ENCODE measurements at places on chromosomes 3 and 15.
A peak's percentile ranks its signal among the peaks of the same experiment; 100 is the strongest.

GRCh38 chr3:147672436-147672835 is 263.3 kb downstream of the ZIC1 start:
- DNase-seq: no peak
- H3K4me3 ChIP-seq: no peak overlapping the region

DNA sequence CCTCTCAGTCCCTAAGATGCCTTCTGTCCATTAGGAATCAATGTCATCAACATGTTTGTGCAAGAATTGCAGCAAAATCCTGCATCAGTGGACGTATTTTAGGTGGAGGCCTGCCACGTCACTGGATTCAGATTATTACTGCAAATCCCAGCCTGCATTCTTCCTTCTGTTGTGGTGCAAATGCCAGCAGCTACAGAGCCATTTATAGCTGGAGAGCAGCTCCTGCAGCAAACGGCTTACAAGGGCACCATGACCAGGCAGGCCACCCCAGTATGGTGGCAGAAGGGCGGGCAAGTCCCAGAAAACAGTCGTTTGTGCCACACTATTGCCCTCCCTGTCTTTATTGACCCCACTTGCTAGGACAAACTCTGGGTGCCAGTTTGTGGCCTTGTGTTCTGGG is 74.7 kb downstream of the SNRK start:
- DNase-seq: no peak
- H3K4me3 ChIP-seq: no peak overlapping the region
- H3K4me1 ChIP-seq: peaks cover 10% of the 10 kb centered on the region
- H3K27ac ChIP-seq: no peak overlapping the region
- no peaks in the 10 kb centered on the region for H3K36me3 ChIP-seq

DNA sequence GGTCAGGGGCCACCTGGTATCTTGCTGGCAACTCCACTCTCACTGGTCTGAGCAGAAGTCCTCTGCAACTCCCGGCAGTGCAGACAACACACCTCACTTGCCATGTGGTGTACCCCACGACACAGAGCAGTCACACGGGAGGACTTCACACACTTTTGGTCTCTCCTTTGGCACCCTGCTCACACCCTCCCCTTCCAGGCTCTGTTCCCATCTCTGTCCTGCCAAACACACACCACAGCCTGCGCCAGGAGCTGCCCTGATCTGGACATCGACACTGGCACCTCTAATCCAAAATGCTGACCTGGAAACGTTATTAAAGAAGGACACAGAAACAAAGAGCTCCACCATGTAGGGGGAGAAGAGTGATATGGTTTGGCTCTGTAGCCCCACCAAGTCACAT is 57.2 kb downstream of the SLC41A3 start:
- no peak for DNase-seq
- peaks cover 38% of the 10 kb centered on the region for H3K36me3 ChIP-seq
- no peaks in the 10 kb centered on the region for H3K4me1 ChIP-seq
- no peak overlapping the region for H3K27ac ChIP-seq
- no peak overlapping the region for H3K4me3 ChIP-seq

DNA sequence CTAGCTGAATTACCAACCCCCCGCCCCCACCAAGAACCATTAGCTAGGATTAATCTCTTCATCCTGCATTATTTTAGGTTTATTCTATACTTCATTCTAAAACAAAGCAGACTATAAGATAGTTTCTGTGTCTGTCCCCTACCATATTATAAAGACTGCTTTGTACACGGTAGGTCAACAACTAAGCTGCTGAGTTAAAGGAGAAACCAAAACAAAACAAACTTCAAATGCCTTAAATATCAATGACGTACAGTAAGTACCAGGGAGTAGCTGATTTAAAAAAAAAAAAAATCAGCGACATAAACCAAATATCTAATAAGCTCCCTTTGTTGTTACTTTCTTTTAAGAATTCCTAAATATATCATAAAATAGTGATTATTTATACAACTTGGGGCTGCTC is 7.8 kb upstream of the VGLL4 start:
- DNase-seq: no peak
- H3K27ac ChIP-seq: no peak overlapping the region

DNA sequence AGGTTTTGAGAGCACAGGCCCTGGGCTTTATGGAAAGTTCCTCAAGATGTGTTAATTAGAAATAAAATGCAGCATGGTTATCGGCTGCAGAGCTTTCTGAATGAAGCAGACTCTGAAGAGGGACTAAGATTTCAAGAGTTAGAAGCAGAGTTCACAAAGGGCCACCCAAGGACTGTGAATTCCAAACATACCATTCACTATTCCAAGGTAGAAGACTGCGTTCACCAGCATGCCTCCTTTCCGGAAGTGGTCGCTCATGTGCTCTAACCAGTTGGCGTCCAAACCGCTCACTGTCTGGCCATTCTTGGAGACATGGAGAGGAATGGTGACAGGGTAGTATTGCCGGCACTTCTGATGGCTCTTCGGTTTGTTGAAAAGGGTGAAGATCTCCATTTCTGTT is 104.9 kb downstream of the OXNAD1 start:
- peak overlapping the region; percentile 85 for H3K27ac ChIP-seq
- no peaks in the 10 kb centered on the region for H3K36me3 ChIP-seq
- no peaks in the 10 kb centered on the region for H3K27me3 ChIP-seq
- no peak for DNase-seq

DNA sequence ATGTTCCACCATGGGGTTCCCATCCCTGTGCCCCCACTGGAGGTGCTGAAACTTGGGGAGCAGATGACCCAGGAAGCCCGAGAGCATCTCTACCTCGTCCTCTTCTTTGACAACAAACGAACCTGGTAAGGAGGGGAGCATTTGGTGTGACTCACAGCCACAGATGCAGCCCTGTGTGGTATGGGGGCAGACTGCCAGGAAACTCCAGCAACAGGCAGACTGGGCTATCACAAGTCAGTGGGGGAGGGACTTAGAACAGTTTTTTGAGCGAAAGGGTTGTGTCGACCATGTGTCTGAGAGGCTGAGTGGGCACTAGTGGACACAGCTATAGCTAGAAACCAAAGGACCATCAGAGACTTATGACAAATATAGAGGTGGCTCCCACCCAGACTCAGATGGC is 3.4 kb upstream of the OGG1 start:
- no peak overlapping the region for H3K27ac ChIP-seq
- DNase-seq: no peak
- no peaks in the 10 kb centered on the region for H3K27me3 ChIP-seq
- H3K4me1 ChIP-seq: peaks cover 17% of the 10 kb centered on the region
- no peak overlapping the region for H3K4me3 ChIP-seq

DNA sequence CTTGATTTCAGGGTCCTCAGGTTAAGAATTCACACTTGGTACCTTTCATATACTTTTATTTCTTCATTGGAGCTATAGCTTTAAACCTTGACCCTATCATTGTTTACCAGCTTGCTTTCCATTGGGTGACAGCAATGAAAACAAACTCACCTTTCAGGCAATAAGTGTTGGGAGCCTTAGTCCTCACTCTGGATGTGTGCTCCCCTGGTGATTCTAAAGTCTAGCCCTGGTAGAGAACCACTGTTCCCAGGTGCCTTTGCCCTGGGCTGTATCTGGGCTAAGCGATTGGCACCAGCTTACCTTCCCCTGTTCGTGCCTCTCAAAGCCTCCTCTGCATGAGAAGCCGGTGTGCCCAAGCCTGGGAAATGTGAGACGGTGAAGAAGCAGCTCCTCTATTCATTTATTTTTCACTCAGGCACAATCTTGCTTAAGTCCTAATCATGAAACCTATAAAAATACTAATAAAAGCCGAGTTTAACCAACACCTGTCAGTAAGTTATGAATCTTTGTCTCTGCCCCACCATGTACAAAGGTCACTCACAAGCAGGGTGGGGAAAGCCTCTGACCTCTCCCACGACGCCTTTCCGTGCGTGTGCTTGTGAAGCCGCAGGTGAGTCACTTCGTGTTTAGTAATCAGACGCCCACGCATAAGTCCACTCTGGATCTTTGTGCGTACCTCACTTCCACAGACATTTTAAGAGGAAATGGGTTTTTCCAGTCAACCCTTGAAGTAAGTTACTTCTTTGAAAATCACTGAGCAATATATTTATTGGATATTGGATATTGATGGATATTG is 12.8 kb upstream of the ARRDC4 start:
- no peak overlapping the region for H3K27ac ChIP-seq
- H3K4me1 ChIP-seq: no peaks in the 10 kb centered on the region
- H3K4me3 ChIP-seq: no peak overlapping the region
- no peaks in the 10 kb centered on the region for H3K36me3 ChIP-seq
- H3K27me3 ChIP-seq: peaks cover 2% of the 10 kb centered on the region

DNA sequence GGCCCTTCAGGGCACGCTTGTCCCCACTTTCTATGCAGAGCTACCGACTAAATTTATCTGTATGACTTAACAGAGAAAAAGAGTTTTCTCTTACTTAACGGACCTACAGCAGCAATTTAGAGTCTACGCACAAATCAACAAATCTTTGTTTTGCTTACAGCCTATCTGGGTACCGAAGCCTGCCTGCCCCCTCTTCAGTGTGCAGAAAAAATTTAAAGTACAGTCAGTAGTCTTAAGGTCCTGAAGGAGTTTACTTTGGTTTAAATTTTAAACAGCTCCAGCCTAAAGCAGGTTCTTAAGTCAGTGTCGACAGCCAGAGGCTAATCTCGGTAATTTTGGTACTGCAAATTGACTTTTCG is 570 bp downstream of the SACM1L start:
- H3K36me3 ChIP-seq: no peaks in the 10 kb centered on the region
- peak overlapping the region; percentile 95 for H3K27ac ChIP-seq
- H3K27me3 ChIP-seq: no peaks in the 10 kb centered on the region
- H3K4me3 ChIP-seq: peak overlapping the region; percentile 95
- peaks cover 47% of the 10 kb centered on the region for H3K4me1 ChIP-seq

DNA sequence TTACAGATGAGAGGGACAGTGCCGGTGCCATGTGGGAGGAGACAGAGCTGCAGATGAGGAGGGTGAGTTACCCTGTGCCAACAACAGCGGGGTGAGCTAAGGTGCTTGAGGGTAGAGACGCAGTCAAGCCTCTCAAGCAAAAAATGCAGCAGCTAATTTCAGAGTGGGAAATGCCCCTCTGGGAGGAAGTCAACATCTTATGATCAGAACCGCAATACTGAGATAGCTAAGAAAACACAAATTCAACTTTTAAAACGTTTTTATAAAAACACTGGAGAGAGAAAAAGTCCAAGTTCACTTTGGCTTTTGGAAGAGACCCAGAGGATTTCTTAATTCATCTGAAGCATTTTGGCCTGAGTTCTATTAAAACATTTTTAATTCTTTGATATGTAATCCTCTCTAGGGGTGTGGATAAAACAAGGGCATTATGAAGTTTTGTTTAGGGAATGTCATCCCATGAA is 319.2 kb downstream of the SLC9A9 start:
- H3K4me3 ChIP-seq: no peak overlapping the region
- H3K4me1 ChIP-seq: no peaks in the 10 kb centered on the region
- DNase-seq: peak; percentile 35
- no peak overlapping the region for H3K27ac ChIP-seq
- H3K27me3 ChIP-seq: no peaks in the 10 kb centered on the region
- H3K36me3 ChIP-seq: no peaks in the 10 kb centered on the region

- no peak for DNase-seq
- no peak overlapping the region for H3K4me3 ChIP-seq
- no peak overlapping the region for H3K27ac ChIP-seq
- no peaks in the 10 kb centered on the region for H3K27me3 ChIP-seq
- peaks cover 22% of the 10 kb centered on the region for H3K4me1 ChIP-seq
- no peaks in the 10 kb centered on the region for H3K36me3 ChIP-seq
Observed at GRCh38 chr3:98744283-98744682, 18.9 kb upstream of the ST3GAL6 start.

GRCh38 chr3:126129398-126129891 is 45.5 kb upstream of the SLC41A3 start:
- DNase-seq: peak; percentile 60
- peaks cover 39% of the 10 kb centered on the region for H3K36me3 ChIP-seq
- H3K27ac ChIP-seq: no peak overlapping the region
- peaks cover 2% of the 10 kb centered on the region for H3K4me1 ChIP-seq

- peaks cover 11% of the 10 kb centered on the region for H3K4me1 ChIP-seq
- no peaks in the 10 kb centered on the region for H3K27me3 ChIP-seq
- peaks cover 2% of the 10 kb centered on the region for H3K36me3 ChIP-seq
- peak overlapping the region; percentile 86 for H3K27ac ChIP-seq
- H3K4me3 ChIP-seq: peak overlapping the region; percentile 100
Observed at GRCh38 chr3:45387636-45388348, 584 bp upstream of the LARS2 start.

DNA sequence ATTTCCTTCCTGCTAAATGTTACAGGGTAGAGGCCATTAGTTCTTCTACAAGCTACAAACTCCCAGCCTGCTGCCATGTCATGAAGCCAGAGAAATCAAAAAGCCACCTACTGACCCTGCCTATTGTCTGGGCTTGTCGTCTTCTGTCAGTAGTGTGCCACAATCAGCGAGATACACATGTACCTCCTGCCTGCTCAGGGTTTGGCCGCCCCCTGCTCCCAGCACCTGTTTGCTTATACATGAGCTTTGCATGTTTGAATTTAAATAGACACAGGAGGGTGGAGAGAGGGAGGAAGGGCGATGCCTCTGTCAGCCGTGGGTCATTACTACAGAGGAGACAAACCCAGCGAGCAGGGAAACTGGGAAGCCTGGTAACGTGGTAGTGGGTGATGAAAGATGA is 106.1 kb downstream of the ROBO2 start:
- no peak overlapping the region for H3K4me3 ChIP-seq
- H3K36me3 ChIP-seq: no peaks in the 10 kb centered on the region
- no peaks in the 10 kb centered on the region for H3K27me3 ChIP-seq
- no peak overlapping the region for H3K27ac ChIP-seq
- DNase-seq: no peak
- H3K4me1 ChIP-seq: no peaks in the 10 kb centered on the region

DNA sequence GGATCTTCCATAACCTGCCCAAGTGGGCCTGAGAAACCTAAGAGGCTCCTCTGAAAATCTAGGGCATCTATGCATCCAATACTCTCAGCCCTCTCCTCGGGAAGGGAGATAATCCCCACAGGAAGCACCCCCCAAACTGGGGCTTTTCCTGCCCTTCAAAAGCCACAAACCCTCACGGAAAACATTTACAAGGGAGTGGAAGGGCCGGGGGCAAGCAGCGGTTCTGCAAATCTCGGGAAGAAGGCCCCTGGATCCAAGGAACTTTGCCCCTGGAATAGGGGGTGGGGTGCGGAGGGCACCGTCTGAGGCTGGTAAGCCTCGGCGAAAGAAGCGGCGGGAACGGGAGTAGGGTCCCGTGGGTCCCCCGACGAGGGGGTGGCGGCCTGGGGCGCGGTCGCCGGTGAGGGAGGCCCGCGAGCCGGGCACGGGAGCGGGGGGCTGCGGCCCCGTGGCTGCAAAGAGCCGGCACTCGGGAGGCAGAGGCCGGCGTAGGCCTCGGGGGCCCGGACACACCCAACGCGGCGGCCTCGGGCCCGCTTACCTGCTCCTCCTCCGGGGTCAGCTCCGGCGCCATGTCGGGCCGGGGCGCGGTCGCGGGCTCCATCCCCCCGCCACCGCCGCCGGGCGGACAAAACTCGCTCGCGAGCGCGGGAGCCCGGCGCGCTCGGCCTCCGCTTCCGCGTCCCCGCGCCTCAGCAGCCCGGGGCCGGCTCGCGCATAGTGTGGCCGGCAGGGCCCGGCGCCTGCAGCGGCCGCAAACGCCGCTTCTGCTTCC is 755 bp downstream of the PTPN9 start:
- H3K4me1 ChIP-seq: peaks cover 15% of the 10 kb centered on the region
- no peaks in the 10 kb centered on the region for H3K36me3 ChIP-seq
- H3K4me3 ChIP-seq: peak overlapping the region; percentile 98
- DNase-seq: peak; percentile 25

GRCh38 chr3:13452490-13453335 is 27.4 kb upstream of the HDAC11 start:
- DNase-seq: no peak
- H3K27me3 ChIP-seq: no peaks in the 10 kb centered on the region
- H3K36me3 ChIP-seq: no peaks in the 10 kb centered on the region
- H3K4me3 ChIP-seq: peak overlapping the region; percentile 73
- peaks cover 3% of the 10 kb centered on the region for H3K4me1 ChIP-seq

GRCh38 chr15:52728899-52729298 is 49.7 kb upstream of the ATOSA start:
- DNase-seq: no peak
- peaks cover 37% of the 10 kb centered on the region for H3K4me1 ChIP-seq
- H3K36me3 ChIP-seq: no peaks in the 10 kb centered on the region
- no peaks in the 10 kb centered on the region for H3K27me3 ChIP-seq
- peak overlapping the region; percentile 78 for H3K27ac ChIP-seq
